ENCODE measurements at places on chromosomes 3 and 15.

GRCh38 chr15:40493089-40493840, 22.5 kb downstream of the CHST14 start:
- no peak for DNase-seq

GRCh38 chr15:85725564-85725963, 69.2 kb downstream of the KLHL25 start:
- DNase-seq = no peak

- DNase-seq = peak; percentile 60
Measured at GRCh38 chr3:129829640-129830039, 63.9 kb downstream of the TMCC1 start.

DNA sequence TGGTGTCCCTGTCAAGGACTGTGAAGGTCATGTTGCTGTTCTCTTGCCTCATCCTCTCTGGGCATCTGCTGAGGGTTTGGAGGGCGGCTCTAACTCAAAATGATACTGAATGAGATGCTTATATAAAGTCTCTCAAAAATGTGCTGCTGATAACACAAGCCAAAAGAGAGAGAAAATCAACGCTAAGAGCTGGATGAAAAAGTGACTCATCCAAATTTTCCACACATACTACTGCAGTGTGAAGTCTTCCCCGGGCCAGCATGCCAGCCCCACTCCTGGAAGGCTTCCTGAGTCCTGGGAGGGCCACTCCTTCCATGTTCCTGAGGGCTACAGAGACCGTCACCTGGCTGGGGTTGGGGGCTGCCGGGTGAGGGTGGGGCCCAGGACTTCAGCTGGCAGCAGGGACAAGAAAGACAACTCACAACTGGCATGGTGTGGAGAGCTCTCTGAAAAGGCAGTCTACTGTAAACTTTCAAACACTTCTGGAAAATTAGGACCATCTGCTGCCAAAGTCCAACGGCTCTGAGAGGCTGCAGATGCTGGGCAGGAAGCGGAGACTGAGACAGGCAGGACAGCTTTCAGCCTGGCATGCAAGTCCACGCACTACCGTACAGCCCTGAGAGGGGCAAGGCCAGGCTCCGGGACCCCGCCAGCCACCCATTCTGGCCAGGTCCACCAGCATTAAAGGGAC, 200.3 kb downstream of the ADAMTS17 start:
- no peak for DNase-seq

- DNase-seq = no peak
Measured at GRCh38 chr3:97438131-97438530, 326.4 kb upstream of the ARL6 start.

GRCh38 chr15:74024687-74025086, 30.2 kb downstream of the PML start:
- DNase-seq = no peak

- peak; percentile 64 for DNase-seq
Measured at GRCh38 chr15:80776420-80777045, 2.6 kb upstream of the CEMIP start.

DNA sequence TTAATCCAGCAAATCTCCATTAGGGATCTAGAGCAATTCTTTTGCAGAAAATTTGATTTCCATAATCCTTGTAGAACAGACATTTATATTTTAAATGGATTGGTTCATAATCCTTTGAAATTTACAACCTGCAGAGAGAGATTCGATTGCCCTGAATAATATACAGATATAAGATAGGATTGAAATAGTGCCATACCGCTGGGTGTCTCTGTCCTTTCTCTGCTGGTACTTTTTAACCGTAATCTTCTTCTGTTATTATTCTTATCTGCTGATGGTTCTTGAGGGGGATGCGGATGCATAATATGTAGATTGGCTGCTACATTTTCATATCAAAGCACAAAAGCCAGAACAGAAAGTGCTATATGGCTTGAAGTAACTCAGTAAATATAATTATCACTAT, 182.2 kb downstream of the CFAP20DC start:
- DNase-seq = no peak

DNA sequence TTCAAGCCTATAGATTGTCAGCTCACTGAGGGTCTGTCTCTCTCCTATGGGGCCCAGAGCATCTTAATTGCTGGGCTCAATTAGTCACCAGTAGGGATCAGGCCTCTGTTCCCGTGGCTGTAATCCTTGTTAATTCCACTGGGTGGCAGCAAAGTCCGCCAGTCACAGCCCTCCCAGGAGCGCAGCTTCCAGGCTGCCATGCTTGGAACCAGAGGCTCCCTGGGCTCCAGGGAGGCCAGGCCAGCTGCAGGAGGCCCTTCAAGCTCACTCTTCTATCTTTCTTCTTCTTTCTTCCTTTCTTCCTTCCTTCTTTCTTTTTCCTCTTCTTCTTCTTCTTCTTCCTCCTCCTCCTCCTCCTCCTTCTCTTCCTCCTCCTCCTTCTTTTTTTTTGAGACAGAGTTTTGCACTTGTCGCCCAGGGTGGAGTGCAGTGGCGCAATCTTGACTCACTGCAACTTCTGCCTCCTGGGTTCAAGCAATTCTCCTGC, 14.4 kb downstream of the RNU5B-1 start:
- DNase-seq = no peak

DNA sequence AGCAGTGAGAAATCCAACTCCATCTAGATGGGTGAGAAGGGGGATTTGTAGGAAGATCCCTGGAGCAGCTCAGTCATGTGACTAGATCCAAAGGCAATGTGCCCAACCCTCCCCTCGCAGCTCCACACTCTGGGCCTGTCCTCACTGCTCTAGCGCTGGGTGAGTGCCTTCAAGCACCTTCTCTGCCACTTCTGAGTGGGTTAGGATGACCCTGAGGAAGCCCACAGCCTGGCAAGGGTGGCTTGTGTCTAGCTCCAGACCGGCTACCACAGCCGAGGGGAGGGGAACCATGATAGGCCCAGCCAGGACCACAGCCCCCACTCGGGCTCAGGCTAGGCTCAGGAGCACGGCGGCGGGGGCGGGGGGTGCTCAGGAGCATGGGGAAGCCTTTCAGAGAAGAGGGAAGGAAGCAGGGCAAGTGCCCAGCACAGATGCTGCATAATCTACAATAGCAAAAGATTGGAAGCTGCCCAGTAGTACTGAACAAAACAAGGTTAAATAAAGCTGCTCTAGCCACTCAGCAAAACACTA, 1.7 kb downstream of the SPATA12 start:
- DNase-seq = no peak

DNA sequence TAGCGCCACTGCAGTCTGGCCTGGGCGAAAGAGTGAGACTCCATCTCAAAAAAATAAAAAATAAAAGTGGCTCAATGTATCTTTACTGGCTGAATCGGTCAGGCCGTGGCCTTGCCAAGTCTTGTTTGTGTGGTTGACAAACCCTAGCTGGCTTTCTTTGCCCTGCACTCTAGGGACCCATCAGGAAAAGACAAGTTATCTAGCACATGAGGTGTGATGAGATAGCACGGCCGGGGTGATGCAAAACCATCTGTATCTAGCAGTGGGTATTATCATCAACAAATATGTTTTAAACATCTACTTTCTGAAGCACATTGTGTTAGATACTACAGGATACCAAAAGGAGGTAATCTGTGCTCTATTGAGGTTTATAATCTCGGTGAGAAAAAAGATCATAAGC, 3.9 kb upstream of the DPP8 start:
- DNase-seq = no peak

DNA sequence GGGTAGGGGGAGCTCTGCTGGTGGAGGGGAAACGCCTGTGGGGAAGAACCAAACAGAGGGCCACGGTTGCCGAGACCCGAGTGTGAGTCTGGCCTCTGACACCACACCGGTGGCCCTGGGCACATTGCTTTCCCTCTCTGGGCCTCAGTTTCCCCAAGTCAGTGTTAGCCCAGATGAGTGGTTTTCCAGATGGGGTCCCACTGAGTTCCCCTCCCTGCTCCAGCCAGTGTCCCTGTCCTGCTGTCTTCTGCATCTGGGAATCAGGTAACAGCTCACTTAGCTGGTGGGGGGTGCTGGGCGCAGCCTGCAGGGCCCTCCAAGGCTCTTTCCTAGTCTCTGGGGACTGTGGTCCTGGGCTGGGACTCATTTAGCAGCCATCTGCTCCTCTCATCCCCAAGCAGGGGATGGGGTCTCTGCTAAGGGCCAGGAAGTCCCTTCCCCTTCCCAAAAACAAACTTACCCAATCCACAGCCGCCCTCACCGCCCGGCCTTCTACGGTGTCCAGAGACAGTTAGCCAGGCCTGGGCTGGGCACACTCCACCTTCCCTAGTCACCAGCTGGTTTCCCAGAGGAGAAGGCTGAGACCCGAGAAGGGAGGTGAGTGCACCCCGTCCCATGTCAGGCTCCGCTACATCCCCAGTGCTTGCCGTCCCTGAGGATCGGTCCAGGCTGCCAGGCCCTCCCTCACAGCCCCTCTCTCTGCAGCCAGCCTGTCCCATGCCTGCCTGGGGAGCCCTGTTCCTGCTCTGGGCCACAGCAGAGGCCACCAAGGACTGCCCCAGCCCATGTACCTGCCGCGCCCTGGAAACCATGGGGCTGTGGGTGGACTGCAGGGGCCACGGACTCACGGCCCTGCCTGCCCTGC, 676 bp downstream of the GP9 start:
- DNase-seq = no peak

GRCh38 chr3:165753560-165753959, 83.7 kb downstream of the BCHE start:
- DNase-seq = no peak

DNA sequence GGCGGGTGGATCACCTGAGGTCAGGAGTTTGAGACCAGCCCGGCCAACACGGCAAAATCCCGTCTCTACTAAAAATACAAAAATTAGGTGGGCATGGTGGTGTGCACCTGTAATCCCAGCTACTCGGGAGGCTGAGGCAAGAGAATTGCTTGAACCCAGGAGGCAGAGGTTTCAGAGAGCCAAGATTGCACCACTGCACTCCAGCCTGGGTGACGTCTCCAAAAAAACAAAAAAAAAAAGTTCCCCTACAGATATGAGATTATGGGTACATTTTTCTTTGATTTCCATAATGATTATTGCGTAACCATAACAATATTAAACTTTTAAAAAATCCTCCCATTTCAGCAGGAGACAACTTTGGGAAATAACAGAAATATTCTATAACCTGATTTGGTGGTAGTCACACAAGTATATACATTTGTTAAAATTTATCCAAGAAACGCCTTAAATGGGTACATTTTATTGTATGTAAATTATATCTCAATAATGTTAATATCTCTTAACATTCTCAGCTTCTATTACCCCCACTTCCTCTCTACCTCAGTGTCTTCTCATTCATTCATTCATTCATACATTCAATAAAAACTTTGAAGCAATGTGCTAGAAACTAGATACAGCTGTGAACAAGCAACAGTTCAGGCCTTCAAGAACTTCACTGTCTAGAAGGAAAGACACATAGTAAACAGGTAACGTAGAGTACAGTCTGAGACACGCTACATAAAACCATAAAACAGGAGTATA, 6.6 kb downstream of the UBR1 start:
- no peak for DNase-seq

DNA sequence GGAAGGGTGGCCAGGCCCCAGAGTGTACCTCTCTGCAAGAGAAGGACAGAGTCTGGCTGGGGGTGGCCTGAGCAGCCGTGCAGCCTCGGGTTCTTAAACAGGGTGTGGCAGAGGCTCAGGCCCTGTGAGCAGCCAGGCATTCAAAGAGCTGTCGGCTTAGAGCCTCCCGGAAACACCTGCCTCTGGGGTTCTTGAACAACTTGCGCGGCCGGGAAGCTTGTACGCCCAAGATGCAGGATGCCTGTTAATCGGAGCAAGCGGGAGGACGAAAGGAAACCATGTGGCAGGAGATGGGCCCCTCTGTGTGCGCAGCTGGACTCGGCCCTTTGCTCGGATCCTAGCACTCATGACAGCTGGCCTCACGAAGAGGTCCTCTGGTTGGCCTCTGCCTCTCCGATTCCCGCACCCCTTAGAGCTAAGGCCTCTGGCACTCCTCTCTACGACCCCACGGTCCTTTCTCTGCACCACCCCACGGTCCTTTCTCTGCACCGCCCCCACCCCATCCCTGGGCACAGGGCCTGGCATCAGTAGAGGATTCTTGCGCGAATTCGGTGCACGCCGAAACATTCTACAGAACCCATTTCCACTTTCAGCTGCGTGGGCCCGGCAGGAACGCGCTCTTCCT, 23.9 kb upstream of the TXNRD3 start:
- no peak for DNase-seq

- DNase-seq = no peak
Measured at GRCh38 chr3:114794894-114795630, 352.0 kb downstream of the ZBTB20 start.
